ENCODE measurements at places on chromosomes 4 and X. TPM values are rescaled to one million over a fixed set of nuclear protein-coding genes. Genes with fewer than 3 reads are reported as not detected.
A peak's percentile ranks its signal among the peaks of the same experiment; 100 is the strongest.

Gene CITED1
- not detected for total RNA-seq

Gene CXCL9
- 1.1 TPM for total RNA-seq

- DNase-seq = no peak
Measured at GRCh38 chr4:36326476-36327029, 45.1 kb downstream of the DTHD1 start.

GRCh38 chr4:188341428-188341827 lies 202.2 kb downstream of the TRIML1 start:
- DNase-seq = no peak

DNA sequence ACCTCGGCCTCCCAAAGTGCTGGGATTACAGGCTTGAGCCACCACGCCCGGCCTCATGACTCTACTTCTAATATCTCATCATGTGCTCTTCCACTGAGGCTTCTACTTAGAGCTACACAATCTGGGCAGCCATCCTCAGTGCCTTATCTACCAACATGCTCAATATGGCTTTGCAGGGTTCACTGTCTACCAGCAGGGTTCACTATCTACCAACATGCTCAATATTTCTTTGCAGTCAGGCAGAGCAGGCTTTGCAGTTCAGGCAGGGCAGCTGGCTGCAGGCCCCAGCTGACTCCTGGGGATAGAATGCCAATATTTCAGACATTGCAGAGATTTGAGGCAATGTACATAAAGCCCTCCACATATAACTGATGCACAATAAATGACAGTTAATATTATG lies 47.5 kb downstream of the PKD2 start:
- peak; percentile 32 for DNase-seq

GRCh38 chrX:43333543-43333942 lies 322.6 kb upstream of the MAOA start:
- no peak for DNase-seq

DNA sequence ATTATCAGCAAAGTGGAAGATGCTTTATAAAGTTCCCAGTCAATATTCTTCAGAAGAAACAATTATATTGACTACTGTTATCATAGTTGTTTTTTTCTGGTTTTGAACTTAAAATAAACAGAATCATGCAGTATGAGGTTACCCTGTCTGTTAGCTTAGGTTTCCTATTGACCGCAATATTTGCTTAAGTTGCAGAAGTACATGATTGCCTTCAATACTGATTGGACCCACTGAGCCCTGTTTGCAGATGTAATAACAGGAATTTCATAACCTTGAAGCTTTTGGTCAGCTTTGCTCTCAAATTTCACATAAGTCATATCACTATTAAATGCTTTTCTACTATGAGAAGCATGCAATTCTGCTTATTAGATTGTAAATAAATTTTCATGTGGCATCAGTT lies 229.1 kb upstream of the FSTL5 start:
- no peak for DNase-seq

- DNase-seq = no peak
Measured at GRCh38 chr4:176034499-176034898, 31.1 kb upstream of the WDR17 start.

DNA sequence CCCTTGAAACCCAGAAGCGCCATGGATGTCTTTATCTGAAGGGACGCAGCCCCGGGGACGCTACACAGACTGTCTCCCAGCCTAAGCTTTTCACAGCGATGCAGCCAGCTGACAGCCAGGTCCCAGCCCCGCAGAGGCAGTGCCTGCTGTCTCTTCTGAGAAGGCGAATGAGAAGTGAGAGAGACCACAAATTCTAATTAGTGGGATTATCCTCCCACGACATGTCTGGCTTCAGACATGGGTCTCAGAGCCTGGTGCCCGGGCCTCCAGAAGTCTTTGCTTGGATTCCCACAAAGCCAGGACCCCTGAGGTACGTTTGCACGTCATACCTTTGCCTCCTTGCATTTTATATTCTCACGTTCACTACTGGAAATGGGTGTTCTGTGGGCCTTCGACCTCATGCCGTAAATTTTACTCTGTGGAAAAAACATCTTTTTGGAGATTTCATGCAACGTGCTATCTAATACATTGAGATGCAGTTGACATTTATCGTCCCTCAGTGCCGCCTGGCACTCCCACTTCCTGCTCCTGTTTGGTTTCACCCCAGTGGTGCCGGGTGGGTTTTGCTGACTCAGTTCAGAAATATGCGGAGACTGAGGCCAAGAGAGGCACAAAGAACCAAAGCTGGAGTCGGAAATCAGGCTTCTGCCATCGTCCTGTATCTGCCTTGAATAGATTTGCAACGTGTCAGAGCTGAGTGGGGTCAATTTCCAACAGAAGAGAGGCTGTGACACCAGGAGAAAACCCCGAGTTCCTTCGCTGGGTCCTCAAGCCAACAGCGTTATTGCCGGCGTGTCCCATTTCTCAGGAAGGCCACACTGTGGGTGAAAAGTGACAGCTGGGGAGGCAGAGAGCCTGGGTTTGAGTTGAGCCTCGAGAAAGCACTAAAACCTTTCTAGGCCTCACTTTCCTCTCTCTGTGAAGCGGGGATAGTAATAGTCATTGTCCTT lies 114.4 kb downstream of the STK32B start:
- no peak for DNase-seq

DNA sequence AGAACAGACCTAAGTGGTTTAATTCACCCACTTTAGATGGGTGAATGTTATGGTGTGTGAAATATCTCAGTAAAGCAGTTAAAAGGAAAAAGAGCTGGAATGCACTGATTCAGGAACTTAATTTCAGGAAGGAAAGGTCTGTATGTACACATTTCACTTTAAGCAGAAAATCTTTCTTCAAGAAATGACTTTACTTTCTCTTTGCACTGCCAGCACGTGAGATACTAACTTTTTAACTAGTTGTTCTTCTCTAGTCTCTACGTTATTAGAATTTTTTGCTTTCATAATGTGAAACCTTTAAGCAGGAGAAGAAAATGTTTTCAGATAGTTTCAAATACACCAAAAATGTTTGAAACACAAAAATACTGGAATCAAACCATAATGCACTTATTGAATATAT lies 18.8 kb downstream of the C4orf46 start:
- no peak for DNase-seq
